ENCODE measurements at places on chromosomes 3 and 15. TPM values are rescaled to one million over a fixed set of nuclear protein-coding genes. Genes with fewer than 3 reads are reported as not detected.

ITGA11 gene
- 0.03 TPM for total RNA-seq

ITGB5 gene
- 459 TPM for total RNA-seq

DZIP1L gene
- 10.7 TPM for total RNA-seq

KNL1 gene
- 33.9 TPM for total RNA-seq

CLDN16 gene
- total RNA-seq: 0.96 TPM

SHF gene
- total RNA-seq: 40.0 TPM

ISLR gene
- 15.1 TPM for total RNA-seq

GRCh38 chr15:95511671-95512070 is 818.8 kb upstream of the NR2F2 start:
- no peak for DNase-seq

GRCh38 chr3:49519916-49520385 is 34.3 kb upstream of the BSN start:
- DNase-seq: no peak

GRCh38 chr3:118501152-118501551 is 533.5 kb downstream of the IGSF11 start:
- DNase-seq: peak; percentile 18

GRCh38 chr15:73081321-73081958 is 29.2 kb downstream of the NEO1 start:
- no peak for DNase-seq

DNA sequence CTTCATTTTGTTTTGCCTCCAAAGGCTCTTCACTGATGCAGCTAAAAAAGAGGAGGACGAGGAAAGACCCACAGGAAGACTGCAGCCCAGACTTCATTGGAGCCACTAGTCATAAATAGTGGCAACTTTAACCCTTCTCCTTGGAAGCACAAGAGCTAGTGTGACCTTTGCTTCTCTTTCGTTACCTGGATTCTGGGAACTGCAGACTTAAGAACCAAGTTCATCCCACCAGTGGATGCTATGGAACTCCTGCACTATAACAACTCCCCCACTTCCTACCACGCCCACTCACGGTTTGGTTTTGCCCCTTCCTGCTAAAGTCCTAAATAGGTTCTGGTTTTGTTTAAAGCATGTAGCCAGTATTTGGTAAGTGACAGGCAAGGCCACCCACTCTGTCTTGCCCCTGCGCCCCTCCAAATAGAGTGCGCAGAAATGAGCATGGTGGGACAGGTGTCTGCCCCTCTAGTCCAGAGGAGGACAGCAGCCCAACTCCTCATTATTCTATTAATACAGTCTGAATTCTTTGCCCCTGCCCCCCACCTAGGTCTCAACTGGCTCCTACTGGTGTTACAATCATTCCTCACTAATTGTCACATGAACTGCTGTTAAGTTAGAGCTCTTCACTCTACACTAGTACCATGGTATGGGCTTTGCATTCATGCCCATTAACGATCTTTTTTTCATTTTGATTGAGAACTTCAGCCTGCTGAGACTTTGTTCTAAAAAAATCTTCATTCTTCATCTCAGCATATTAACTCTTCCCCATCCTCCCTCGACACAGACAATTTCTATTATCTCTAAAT is 504.6 kb downstream of the FOXP1 start:
- DNase-seq: no peak

DNA sequence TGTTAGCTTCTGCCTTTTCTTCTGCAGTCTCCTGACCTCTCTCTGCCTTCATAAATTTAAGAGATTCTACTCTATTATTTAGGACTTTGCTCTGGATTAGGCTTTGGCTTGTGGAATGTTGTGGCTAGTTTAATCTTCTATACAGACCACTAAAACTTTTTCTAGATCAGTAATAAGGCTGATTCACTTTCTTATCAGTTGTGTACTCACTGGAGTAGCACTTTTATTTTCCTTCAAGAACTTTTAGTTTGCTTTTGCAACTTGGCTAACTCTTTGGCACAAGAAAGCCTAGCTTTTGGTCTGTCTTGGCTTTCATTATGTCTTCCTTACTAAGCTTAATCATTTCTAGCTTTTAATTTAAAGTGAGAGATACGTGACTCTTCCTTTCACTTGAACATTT is 265.5 kb upstream of the TBC1D5 start:
- DNase-seq: no peak

GRCh38 chr15:36344887-36345286 is 234.5 kb upstream of the CDIN1 start:
- DNase-seq: no peak

DNA sequence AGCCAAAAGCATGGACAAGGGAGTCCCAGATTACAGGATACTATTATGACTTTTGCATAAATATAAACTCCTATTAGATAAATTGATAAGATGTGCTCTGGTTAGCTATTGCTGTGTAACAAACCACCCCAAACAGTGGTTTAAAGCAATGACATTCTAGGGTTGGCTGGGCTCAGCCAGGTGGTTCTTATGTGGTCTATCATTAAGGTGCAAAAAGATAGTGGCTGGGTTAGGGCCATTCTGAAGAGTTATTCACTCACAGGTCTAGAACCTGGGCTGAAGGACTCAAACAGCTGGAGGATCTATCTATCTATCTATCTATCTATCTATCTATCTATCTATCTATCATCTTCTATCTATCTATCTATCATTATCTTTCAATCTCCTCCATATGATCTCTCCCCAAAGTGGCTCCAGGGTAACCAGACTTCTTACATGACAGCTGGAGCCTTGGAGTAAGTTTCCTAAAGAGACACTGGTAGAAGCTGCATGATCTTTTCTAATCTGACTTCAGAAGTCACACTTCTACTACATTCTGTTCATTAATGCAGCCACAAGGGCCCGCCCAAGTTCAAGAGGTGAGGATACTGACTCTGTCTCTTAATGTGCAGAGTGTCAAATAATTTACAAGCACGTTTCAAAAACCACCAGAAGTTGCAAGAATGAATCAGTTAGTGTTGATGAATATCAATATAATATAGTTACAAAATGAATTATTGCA is 74.9 kb upstream of the XCR1 start:
- DNase-seq: no peak

DNA sequence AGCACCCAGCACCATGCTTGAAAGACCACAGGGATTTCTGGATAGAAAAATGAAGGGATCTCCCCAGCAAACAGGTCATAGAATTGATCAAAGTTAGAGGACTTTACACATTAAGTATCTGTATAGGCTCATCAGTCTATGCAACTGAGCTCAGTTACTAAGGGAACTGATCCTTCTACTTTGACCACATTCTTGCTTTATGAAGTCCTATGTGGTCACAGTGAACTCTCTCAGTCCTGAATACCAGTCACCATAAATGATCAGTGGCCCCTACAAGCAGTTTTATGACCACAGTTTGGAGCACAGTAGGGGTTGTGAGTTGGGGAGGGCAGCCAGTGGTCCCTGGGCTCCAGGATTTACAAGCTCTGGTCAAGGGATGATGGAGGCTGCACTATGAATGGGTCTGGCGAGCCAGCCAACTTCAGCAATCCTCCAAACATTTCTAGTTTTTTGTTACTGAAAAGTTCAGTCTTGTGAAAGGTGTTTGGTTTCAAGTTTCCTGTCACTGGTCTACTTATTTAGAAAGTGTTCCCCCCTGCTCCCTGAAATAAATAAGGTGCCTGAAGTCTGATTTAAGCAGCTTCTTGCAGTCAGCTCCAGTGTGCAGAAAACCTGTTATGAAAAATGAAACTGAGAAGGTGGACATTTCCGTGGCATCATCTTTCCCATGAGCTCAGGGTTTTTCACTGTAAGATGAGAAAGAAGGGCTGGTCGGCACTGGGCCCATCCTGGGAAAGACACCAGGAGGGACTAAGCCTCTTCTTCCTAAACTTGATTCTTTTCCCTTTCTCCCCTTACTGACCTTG is 75.5 kb downstream of the DAPK2 start:
- no peak for DNase-seq

DNA sequence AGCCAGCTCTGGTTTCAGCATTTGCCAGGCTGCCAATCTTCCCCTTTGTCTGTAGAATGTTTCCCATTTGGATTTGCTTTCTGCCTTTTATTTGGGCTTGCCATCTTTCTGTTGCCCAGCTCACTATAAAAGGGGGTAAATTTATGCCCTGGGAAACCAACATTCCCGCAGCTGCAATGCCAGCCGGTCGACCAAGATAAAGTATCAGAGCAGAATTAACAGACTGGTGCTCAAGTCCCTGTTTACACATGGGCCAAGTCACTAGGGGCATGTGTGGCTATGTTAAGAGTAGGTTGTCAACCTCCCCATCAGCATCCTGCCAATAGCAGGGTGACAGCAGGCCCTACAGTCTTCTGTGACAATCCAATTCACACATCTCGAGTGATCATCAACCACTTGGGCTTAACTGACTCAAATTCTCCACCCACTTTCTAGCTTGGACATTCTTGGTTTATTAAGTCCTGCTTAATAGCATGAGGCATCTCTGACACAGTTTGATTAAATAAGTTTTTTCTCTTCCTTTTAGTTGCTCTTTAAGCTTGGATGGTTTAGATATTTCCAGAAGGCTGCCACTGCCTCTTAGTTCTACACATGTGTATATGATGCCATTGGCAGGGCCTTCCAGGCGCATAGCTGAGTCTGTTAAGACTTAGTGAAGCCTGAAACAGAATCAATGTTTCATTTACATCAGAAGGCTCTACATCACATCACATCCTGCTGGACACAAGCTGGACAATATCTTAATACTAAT is 24.1 kb upstream of the VEPH1 start:
- DNase-seq: no peak

All from H7 (cell line).